Memory B cell (primary cell): ENCODE measurements at places on chromosomes 11 and 22.

GRCh38 chr11:68704887-68705286 is 20.5 kb downstream of the GAL start:
- no peak overlapping the region for H3K4me3 ChIP-seq
- no peaks in the 10 kb centered on the region for H3K4me1 ChIP-seq
- no peak for DNase-seq
- H3K27ac ChIP-seq: no peak overlapping the region
- H3K36me3 ChIP-seq: no peaks in the 10 kb centered on the region

GRCh38 chr22:33850724-33851123 is 69.6 kb downstream of the LARGE1 start:
- DNase-seq: no peak
- H3K27me3 ChIP-seq: peaks cover 2% of the 10 kb centered on the region
- peaks cover 15% of the 10 kb centered on the region for H3K4me1 ChIP-seq
- H3K36me3 ChIP-seq: peaks cover 2% of the 10 kb centered on the region
- no peak overlapping the region for H3K4me3 ChIP-seq
- H3K27ac ChIP-seq: no peak overlapping the region

DNA sequence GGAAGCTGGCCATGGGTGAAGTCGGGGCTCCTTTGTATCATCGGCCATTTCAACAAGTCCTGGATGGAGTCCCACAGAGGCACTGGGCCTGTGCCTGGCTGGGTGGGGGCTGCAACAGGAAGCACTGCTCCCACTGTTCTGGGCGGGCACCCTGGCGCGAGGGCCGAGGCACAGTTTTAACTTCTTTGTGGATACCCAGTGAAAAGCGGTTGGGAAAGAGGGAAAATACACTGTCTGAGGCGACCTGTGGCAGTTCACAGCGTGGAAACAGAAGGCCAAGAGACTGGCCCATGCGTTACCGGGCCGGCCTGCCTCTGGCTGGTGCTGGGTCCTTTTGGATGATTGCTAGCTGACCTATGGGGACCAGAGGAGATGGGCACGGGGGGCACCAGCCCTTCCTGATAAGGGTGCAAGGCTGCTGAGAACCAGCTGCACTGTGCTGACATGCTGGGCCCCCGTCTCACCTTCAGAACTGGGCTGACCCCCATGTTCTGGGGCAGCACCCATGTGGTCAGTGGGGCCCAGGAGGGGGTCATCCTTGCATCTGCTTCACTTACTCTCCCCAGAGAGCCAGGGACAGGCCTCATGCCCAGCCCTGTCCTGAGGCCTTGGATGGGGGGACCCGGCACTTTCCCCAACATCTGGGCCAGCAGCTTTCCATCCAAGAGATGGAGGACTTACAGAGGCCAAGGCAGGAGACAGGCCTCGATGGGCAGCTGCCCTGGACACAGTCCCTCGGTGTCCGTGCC is 4.2 kb downstream of the OVOL1 start:
- DNase-seq: no peak
- H3K27me3 ChIP-seq: peaks cover 8% of the 10 kb centered on the region
- H3K4me3 ChIP-seq: no peak overlapping the region
- H3K4me1 ChIP-seq: peaks cover 16% of the 10 kb centered on the region
- H3K27ac ChIP-seq: no peak overlapping the region

GRCh38 chr11:20729597-20730105 is 60.3 kb downstream of the NELL1 start:
- H3K27me3 ChIP-seq: no peaks in the 10 kb centered on the region
- no peak for DNase-seq
- H3K4me3 ChIP-seq: no peak overlapping the region
- H3K4me1 ChIP-seq: no peaks in the 10 kb centered on the region

- peaks cover 52% of the 10 kb centered on the region for H3K27me3 ChIP-seq
- no peak for DNase-seq
- H3K27ac ChIP-seq: peak overlapping the region; percentile 18
- H3K4me1 ChIP-seq: peaks cover 24% of the 10 kb centered on the region
- H3K36me3 ChIP-seq: peaks cover 2% of the 10 kb centered on the region
These were observed 9.1 kb downstream of the NRXN2 start for GRCh38 chr11:64713781-64714363.

GRCh38 chr11:6812390-6813005 is 13.0 kb upstream of the OR6A2 start:
- no peak overlapping the region for H3K4me3 ChIP-seq
- no peak overlapping the region for H3K27ac ChIP-seq
- peak; percentile 56 for DNase-seq
- peaks cover 15% of the 10 kb centered on the region for H3K27me3 ChIP-seq

DNA sequence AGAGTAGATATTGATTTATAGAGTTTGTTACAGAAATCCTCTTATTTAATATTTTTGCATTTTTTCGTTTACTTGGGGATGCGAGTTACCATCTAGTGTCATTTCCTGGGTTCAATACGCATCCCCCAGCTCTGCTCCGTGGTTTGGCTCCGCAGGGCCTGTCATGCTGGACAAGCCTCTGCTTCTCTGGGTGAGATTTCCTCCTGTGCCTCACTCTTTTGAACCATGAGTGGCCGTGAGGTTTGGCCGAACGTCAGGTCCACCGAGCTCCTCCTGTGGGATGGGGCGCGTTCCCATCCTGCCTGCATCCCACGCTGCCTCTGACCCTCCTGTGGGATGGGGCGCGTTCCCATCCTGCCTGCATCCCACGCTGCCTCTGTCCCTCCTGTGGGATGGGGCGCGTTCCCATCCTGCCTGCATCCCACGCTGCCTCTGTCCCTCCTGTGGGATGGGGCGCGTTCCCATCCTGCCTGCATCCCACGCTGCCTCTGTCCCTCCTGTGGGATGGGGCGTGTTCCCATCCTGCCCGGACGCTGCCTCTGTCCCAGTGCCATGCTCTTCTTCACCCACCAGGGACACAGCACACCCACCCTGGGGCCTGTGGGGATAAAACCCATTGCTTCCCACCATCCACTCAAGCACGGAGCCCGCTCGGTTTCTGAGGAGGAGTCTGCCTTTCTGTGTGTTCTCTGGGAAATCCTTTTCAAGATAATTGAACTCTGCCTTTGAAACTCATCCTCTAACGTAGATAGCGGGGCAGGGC is 506.8 kb downstream of the BRD1 start:
- H3K27ac ChIP-seq: no peak overlapping the region
- no peak for DNase-seq
- H3K36me3 ChIP-seq: no peaks in the 10 kb centered on the region
- H3K4me3 ChIP-seq: no peak overlapping the region
- peaks cover 7% of the 10 kb centered on the region for H3K27me3 ChIP-seq
- peaks cover 2% of the 10 kb centered on the region for H3K4me1 ChIP-seq

DNA sequence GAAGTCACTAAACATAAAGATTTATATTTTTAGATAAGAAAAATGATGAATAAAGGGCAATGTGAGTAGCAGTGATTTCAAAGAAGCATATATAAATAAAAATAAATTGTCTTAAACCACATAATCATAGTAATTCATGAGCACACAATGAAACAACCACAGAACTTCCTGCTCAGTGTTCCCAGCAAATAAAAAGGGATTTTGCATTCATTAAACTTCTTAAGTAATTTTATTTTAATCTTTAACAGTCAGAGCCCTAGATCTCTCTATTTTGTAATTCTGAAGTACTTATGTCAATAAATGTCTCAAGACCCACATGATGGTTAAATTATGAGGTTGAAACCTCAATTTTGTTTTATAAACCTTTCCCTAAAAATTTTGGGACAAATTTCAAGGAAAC is 14.5 kb upstream of the MMP20 start:
- DNase-seq: no peak
- H3K27ac ChIP-seq: no peak overlapping the region
- no peaks in the 10 kb centered on the region for H3K36me3 ChIP-seq
- H3K27me3 ChIP-seq: peaks cover 5% of the 10 kb centered on the region
- no peaks in the 10 kb centered on the region for H3K4me1 ChIP-seq
- no peak overlapping the region for H3K4me3 ChIP-seq

DNA sequence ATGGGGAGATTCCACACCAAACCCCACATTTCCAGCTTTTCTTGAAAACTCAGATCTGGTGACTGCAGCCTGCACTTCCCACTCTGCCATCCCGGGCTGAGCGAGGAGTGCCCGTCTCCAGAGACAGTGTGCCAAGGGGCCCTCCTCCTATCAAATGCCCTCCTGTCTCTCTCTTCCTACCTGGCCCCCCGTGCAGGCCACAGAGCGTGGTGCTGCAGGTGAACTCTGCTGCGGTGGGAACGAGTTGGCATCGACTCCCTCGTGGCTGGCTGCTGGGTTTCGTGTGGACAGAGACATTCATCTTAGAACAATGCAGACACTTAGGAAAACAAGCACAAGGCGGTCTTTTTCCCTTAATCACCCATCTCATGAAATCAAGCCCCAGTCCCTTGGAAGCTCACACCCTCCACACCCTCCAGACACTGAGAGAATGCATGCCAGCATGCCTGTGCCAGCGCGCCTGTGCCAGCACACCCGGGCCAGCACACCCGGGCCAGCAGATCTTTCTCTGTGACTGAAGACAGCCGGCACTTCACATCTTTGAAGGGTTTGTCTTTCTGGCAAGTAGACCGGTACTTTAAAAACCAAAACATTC is 65.0 kb downstream of the PARVB start:
- no peak overlapping the region for H3K4me3 ChIP-seq
- DNase-seq: no peak
- H3K27me3 ChIP-seq: no peaks in the 10 kb centered on the region
- no peak overlapping the region for H3K27ac ChIP-seq

GRCh38 chr11:68927280-68928135 is 23.8 kb downstream of the IGHMBP2 start:
- no peaks in the 10 kb centered on the region for H3K27me3 ChIP-seq
- peak overlapping the region; percentile 53 for H3K27ac ChIP-seq
- peaks cover 4% of the 10 kb centered on the region for H3K4me1 ChIP-seq
- peak; percentile 15 for DNase-seq
- H3K36me3 ChIP-seq: peaks cover 56% of the 10 kb centered on the region

GRCh38 chr11:119964136-119965025 is 173.5 kb downstream of the TRIM29 start:
- H3K27ac ChIP-seq: no peak overlapping the region
- no peak overlapping the region for H3K4me3 ChIP-seq
- H3K4me1 ChIP-seq: no peaks in the 10 kb centered on the region
- no peak for DNase-seq
- no peaks in the 10 kb centered on the region for H3K36me3 ChIP-seq

DNA sequence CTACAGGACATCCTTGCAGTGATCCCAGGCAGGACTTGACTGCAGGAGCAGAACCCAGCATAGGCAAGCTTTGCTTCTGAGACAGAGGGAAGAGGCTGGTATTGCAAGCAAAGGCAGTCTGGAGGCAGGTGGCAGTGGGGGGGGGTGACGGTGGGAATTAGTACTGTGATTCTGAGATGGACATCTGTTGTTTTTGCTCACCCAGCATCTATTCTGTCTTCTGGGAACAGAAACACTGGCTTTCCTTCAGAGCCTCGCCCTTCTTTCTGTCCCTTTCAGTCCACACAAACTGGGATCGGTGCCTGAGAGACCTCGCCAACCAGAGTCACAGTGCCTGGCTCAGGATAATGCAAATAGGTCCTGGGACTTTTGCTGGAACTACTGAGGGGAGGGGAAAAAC is 31.2 kb upstream of the RASL10A start:
- H3K27me3 ChIP-seq: no peaks in the 10 kb centered on the region
- no peak overlapping the region for H3K27ac ChIP-seq
- DNase-seq: no peak

DNA sequence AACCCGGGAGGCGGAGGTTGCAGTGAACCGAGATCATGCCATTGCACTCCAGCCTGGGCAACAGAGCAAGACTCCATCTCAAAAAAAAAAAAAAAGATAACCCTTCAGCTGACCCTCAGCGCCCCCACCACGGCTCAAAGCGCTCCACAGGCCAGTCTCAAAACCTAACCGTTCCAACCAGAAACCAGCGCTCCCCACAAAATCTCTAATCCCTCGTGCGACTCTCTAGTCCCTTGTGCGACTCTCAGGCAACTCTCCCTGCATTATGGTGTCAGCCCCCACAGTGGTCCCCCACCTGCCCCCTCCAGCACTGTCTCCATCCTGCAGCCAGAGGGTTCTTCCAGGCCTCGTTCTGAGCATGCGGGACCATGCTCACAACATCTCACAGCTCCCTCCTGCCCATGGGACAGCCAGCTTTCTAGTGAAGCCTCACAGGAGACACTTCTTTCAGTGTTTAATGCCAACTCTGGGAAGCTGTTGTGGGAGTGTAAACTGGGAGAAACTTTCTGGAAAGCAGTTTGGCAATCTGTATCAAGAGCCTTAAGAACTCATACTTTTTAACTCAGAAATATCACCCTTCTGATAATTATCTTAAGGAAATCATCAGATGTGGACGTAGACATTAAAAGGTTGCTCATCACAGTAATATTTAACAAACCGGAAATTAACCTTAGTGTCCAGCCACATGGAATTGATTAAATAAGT is 4.2 kb upstream of the RASGRP2 start:
- peak overlapping the region; percentile 53 for H3K4me3 ChIP-seq
- peaks cover 31% of the 10 kb centered on the region for H3K4me1 ChIP-seq
- no peak for DNase-seq
- no peaks in the 10 kb centered on the region for H3K27me3 ChIP-seq
- H3K27ac ChIP-seq: peak overlapping the region; percentile 79

GRCh38 chr11:64036087-64037026 is 626 bp downstream of the FLRT1 start:
- H3K4me1 ChIP-seq: peaks cover 6% of the 10 kb centered on the region
- H3K27ac ChIP-seq: no peak overlapping the region
- H3K4me3 ChIP-seq: no peak overlapping the region
- DNase-seq: no peak
- H3K27me3 ChIP-seq: peaks cover 24% of the 10 kb centered on the region
- H3K36me3 ChIP-seq: peaks cover 2% of the 10 kb centered on the region

DNA sequence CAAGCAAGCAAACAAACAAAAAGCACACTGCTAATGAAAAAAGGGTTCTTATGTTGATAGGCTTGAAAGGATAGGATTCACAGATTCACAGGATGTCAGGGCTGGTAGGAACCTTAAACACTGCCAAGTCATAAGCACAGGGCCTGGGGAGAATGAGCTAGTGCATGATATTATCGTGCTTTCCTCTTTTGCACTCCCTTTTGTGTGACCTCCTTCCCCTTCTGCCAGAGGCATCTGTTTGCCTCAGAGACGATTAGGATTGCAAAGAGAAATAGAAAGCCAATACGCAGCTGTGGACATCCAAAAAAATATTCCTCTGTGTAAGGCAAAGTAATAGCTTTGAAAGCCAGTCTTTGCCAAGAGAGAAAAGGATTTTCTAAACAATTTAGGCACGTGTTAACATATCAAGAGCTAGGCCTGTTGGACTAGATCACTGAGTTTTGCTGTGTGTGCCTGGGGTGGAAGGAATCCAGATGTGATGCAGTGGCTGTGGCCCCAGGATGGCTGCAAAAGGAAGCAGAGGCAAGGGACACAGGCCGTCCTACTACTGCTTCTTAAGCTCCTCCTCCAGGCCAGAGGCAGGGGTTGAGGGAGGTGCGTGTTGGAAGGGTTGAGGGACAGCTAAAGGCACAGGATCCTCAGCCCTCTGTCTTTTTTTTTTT is 30.6 kb downstream of the MCHR1 start:
- H3K27me3 ChIP-seq: peaks cover 2% of the 10 kb centered on the region
- peaks cover 8% of the 10 kb centered on the region for H3K4me1 ChIP-seq
- H3K36me3 ChIP-seq: peaks cover 2% of the 10 kb centered on the region
- no peak overlapping the region for H3K27ac ChIP-seq
- H3K4me3 ChIP-seq: no peak overlapping the region

GRCh38 chr11:61378713-61379313 is 13.6 kb upstream of the TMEM216 start:
- peaks cover 12% of the 10 kb centered on the region for H3K36me3 ChIP-seq
- no peak overlapping the region for H3K4me3 ChIP-seq
- H3K4me1 ChIP-seq: peaks cover 4% of the 10 kb centered on the region
- no peaks in the 10 kb centered on the region for H3K27me3 ChIP-seq
- no peak overlapping the region for H3K27ac ChIP-seq
